ENCODE measurements at places on chromosomes 16 and 17.
A peak's percentile ranks its signal among the peaks of the same experiment; 100 is the strongest.

DNA sequence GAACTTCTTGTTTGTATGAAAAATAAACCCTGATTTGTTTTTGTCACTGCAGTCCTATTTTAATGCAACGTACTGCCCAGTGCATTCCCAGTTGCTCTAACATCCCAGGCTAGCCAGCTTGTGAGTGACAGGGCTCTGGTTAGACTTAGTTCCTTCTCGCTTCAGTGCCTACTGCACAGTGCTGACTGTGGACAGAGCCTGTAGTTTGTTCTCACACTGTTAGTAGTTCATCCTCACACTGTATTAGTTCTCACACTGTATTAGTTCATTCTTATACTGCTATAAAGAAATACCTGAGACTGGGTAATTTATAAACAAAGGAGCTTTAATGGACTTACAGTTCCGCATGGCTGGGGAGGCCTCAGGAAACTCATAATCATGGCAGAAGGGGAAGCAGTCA lies 116.6 kb upstream of the SALL1 start:
- DNase-seq: no peak

DNA sequence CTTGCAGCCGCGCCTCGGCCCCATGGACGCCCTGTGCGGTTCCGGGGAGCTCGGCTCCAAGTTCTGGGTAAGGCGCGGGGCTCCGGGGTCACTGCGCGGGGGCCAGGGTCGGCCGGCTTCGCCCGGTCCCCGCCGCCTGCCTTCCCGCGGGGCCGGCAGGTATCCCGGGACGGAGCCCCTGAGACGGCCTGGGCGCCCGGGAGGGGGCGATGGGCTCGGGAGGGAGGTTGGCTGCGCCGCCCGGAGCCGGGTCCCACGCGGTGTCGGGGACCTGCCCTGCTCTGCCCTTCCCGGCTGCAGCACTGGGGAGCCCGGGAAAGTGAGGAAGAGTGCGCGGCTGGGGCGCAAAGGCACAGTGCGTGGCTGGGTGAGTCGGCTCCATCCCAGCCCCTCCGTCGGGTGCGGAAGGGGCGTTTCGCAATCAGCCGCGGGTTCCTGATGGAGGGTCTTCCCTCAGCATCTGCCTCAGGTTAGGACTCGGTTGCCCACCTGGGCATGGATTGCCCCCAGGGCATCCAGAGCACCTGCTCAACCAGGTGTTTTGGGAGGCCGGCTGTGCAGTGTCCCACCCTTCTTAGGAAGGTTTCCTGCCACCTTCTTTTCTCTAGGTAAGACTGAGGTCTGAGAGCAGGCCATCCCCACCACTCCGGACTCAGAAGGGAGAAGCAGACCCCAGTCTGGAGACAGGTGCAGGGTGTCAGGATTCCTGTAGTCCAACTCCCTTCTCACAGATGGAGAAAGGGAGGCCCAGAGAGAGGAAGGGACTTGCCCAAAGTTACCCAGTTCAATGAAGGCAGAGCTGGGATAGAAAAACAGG lies 442 bp downstream of the ABCC3 start:
- DNase-seq: no peak

GRCh38 chr17:51166987-51167931 lies 1.0 kb downstream of the NME2 start:
- peak; percentile 79 for DNase-seq

DNA sequence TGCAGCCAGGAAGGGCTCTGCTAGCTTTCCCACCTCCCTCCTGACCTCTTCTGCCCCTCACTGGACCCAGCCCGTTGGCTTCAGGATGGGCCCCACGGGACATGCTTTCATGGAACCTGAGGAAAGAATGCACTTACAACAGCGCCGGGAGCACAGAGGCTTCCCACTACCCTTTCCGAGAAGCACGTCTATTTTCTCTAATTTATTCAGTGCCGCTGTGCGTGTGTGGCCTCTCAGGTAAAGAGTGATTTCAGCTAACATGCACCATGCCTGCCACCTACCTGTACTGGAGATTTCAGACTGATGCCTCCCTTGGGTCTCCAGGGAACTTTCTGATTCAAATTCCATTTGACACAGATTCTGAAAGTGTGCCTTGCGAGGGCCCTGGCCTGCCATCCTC lies 140.1 kb downstream of the CYLD start:
- DNase-seq: no peak

- no peak for DNase-seq
Observed at GRCh38 chr17:32303781-32304288, 38.1 kb downstream of the C17orf75 start.

DNA sequence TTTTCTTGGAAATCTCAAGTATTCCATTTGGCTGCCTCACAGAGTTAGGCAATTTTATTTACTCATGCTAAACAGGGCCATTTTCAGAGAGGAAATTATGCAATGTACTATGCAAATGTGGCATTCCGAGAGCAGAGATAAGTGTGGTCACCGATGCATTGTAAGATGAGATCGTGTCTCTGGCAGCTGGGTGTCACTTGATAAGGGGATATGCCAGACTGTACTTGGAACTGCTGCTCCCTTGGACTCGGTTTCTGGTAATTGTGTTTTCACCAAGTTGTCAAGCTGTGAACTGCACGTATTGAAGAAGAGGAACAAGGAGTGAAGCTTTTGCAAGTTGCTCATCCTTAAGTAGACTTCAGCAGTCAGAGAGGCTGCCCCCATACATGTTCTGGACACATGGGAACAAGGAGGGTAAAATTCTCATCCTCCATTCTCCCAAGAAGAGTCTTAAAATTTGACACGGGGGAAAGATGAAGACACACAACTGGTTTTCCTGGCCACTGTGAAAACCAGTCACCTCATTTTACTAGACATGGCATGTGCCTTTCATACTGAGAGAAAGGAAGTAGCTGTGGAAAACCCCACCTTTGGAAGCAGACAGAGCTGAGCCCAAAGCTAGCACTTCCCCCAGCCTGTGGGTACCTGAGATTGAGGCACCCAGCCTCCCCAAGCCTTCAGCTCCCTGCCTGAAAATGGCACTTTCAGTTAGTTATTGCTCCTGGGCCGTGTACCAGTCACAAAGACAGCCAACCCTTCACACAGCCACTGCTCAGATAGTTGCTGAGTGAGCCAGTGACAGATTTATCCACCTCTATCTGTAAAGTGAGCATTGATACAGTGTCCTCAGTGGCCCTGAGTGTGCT lies 150.7 kb downstream of the SOCS1 start:
- peak; percentile 18 for DNase-seq

DNA sequence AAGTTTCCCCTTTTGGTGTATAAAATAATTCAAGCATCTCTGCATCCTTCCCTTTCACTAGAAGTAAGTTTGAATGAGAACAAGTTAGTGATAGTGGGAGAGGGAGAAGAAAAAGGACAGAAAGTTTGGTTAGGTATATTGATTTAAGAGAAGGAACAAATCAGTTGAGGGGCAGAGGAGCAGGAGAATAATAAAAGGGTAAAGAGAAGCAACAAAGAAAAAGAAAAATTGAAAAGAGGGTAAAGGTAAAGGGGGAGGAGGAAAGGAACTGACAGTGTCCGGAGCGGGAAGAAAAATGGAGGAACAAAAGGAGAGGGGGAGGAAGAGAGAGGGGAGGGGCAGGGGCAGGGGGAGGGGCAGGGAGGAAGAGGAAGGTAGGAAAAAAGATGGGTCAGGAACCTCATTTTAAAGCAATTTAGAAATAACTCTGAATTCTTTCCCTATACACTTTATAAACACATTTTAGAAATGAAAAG lies 6.3 kb upstream of the IGF2BP1 start:
- no peak for DNase-seq

DNA sequence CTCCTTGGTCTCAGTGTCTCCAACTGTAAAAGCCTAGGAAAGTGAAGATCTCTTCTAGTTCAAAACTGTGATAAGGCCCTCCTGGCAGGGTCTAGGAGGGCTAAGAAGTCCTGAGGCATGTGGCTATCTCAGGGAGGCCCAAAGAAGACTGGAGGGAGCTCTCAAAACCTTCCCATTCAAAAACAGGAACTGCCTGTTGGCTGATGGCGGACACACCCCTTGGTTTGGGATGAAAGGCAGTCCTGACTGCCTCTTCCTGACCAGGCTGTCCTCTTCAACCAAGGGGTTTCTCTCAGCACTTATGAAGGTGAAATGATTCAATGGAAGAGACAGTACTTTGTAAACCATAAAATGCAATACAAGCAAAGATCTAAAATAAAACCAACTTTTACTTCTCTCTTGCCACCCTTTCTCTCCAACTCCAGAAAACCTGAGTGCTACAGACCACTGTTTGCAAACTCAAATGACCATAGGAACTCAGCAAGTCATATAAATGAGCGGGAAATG lies 4.7 kb downstream of the ZNF764 start:
- DNase-seq: no peak

GRCh38 chr17:14341866-14342265 lies 41.0 kb downstream of the HS3ST3B1 start:
- no peak for DNase-seq

- DNase-seq: no peak
Observed at GRCh38 chr17:57099165-57099564, 14.1 kb downstream of the AKAP1 start.

DNA sequence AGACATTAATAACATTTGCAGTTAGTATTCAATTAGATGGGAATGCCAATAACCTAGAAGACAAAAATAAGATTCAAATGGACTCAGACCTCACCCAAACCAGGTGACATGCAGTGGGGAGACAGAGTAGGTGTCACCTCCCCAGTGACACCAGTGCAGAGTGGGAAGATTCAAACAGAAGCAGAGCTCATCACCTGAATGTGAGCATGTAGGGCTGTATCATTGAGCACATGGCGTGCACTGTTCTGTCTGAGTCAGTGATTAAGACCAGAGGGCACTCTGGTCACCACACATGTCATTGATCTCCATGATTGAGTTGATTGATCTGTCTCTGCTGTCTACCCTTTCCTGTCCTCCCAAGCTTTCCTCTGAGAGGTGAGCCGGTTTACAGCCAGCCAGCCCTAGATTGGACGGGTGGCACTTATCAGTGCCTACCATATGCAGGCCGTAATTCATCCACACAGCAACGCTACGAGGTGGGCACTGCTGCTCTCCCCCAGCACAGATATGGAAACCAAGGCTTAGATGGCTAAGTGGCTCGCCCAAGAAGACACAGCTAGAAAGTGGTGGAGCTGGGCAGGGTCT lies 34.0 kb downstream of the RHBDL3 start:
- no peak for DNase-seq

DNA sequence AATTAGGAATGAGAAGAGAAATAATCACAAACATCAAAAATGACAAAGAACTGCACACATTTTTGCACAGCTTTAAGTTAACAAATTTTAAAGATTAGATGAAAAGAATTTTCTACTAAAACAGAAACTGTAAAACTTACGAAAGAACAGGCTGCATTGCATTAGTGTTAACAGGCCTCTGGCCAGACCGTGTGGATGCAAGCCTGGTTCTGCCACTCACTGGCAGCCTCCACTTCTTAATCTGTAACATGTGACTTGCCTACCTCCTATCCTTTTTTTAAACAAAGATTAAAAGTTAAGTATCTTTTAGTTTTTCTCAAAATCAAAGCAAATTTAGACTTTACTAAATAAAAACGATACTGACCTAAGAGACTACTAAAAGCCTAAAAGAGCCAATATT lies 37.5 kb downstream of the CREBBP start:
- no peak for DNase-seq

GRCh38 chr17:16322636-16323035 lies 30.6 kb downstream of the CENPV start:
- DNase-seq: no peak

GRCh38 chr16:24670623-24671454 lies 58.6 kb upstream of the TNRC6A start:
- DNase-seq: no peak

GRCh38 chr16:4609200-4610010 lies 5.3 kb downstream of the UBALD1 start:
- DNase-seq: no peak

- no peak for DNase-seq
Observed at GRCh38 chr16:77509051-77509450, 74.2 kb upstream of the ADAMTS18 start.

DNA sequence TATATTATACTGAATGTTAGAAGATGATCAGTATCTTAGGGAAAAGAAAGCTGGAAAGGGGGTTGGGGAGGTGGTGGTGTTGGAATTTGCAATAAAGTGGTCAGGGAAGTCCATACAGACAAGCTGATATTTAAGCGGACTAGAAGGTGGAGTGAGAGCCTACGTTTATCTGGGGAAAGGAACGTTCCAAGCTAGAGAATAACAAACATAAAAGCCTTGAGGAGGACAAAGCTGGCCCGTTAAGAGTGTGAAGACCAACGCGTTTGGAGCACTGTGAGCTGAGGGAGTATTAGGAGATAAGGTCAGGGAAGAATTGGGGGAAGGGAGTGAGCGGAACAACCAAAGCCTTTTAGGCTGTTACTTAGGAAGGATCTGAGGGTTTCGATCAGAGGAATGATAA lies 1.4 kb downstream of the DDX42 start:
- no peak for DNase-seq

GRCh38 chr17:4150096-4150495 lies 7.1 kb downstream of the CYB5D2 start:
- DNase-seq: no peak

DNA sequence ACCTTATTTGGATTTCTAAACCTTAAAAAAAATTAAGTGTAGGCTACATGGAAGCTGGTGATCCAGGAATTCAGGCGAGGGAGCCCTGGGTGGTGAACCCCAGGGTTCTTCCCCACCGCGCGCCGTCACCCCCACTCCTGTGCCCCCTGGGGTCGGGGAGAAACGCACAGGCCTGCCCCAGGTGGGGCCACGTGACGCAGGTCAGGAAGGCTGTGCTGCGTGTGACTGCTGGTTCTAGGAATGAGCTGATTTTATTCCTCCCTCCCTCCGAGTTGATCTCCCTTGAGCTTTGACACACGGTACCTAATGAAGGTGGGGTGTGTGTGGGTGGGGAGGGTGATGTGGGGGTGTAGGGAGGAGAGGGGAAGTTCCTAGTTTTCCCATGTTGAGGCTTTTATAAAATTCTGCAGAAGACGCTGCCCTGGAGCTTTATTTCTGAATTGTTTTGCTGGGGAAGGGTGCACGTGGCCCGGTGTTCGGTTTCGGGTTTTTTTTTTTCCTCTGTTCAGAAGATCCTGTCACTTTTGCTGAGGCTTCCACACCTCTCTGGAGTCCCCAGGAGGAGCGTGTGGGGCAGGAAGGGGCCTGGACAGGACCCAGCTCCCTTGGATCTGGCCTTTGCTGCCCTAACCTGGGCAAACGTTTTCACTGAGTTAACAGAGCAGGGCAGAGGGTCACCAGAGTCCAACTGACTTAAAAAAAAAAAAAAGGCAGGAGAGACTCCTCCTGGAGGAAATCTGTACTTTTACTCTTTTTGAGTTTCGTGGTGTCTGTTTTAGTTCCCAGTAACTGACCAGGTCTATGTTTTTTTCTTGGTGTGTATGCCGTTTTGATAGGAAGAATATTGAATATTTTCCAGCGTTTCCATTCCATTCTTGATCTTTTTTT lies 55.8 kb upstream of the GSE1 start:
- DNase-seq: peak; percentile 56

DNA sequence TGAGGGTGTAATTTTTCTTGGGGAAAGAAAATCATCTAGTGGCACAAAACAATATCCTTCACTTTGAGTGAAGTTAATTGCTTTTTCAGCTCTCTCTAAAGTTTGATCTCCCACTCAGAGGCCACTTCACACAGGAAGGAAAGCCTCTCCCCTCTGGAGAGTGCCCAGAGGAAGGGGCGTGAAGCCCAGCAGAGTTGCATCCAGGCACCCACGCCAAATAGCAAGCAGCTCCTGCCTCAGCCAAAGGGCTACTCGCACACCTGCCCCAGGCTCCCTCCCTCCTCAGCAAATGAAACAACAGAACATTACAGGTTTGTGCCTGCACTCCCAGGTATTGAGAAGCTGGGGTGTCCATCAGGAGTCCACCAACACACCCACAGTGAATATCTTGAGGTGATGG lies 183.0 kb upstream of the RPL38 start:
- no peak for DNase-seq

GRCh38 chr16:29977063-29977825 lies 3.6 kb downstream of the TAOK2 start:
- no peak for DNase-seq

GRCh38 chr17:12342609-12343435 lies 322.1 kb downstream of the MAP2K4 start:
- DNase-seq: no peak

Data from stimulated activated CD4-positive, alpha-beta T cell treated with anti-CD3 and anti-CD28 coated beads, Interleukin-4, amount 100 ng/mL, for 1 hour (primary cell).